Caki2 (cell line): ENCODE measurements at places on chromosomes 6 and 20.
A peak's percentile ranks its signal among the peaks of the same experiment; 100 is the strongest.

DNA sequence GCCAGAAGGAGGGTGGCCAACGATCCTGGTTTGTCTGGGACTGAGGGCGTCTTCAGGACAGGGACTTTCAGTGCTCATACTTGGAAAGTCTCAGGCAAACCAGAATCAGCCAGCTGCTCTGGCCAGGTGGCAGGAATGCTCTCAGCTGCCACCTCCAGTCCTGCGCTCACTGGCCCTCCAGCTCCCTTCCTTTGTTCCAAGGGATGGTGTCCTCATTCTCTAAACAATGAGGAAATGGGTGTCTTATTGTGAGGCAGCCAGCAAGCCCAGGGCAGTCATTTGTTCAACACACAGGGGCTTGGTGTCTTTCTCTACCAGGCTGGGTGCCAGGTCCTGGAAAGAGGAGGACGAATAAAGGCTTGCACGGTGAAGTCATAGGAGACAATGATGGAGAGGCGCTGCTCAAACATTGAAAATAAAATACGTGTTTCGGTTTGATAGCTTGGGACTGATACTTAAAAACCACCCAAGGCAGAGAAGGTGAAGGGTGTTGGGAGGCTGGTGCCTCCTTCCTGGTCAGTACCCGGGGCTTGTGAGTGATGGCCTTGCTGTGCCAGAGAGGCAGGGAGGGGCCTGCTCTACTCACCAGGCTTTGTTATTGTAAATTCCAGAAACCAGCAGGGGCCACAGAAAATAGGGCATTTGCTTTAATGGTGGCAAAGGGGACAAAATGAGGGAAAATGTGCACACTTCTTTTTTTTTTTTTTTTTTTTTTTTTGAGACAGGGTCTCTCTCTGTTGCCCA lies 11.3 kb upstream of the TMEM181 start:
- DNase-seq, result no peak

DNA sequence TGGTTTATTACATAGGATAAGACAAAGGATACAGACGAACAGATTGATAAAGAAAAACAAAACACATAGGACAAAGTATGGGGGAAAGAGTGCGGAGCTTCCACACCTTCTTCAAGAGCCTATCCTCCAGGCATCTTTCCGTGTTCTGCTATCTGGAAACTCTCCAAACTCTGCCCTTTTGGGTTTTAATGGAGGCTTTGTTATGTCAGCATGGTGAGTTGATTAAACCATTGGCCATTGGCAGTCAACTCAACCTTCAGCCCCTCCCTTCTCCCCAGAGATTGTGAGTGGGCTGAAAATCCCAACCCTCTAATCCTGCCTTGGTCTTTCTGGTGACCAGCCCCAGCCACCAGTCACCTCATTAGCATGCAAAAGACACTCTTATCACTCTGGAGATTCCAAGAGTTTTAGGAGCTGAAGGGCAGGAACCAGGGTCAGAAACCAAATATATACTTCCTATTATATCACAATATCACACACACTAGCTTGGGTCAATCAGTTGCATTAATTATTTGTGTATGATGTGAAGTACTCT lies 23.8 kb downstream of the HLA-DOB start:
- no peak for DNase-seq

DNA sequence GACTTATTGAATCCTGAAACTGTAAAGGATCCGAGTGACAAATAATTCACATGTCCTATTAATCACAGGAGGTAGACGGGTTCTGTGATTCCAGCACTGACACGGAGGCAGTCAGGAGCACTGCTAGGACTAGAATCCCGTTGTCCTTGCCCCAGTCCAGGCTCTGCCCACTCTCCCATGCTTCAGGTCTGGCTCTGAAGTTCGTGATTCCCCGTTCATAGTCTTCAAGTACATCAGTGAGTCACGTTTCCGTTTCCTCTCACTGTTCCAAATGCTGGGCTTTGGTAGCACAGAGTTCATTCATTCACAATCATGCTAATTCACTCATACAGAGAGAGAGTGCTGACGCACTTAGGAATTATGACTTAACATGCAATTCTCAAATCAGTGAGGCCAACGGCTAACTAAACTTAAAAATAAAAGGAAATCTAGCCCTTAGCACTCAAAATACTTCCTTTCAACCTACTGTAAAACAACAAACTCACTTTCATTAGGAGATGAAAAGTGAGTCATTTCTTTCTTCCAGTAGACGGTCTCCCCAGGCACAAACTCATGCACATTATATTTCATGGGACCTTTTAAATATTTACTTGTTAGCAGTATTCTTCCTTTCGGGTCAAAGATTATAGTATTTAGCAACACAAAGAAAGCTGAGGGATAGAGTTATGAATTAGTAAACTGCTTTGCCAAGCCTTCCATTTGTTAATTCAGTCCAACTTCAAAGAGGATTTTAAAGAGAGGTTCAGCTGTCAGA lies 94.0 kb upstream of the NHSL1 start:
- peak; percentile 78 for DNase-seq

DNA sequence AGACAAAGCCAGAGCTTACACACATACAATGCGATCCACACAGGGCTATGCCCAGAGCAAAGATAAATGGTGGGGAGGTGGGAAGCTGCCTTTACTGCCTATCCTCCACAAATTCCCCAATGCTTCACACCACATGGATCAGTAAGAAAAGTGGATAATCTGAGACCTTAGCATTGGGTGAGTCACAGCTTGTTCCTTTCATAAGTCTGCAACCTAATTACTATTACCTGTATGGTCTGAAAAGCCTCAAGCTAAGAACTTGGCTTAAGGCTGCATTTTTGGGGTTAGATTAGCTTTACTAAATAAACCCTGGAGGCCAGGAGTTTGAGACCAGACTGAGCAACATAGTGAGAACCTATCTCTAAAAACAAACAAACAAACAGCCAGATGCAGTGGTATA lies 66.0 kb upstream of the BTBD3 start:
- no peak for DNase-seq

DNA sequence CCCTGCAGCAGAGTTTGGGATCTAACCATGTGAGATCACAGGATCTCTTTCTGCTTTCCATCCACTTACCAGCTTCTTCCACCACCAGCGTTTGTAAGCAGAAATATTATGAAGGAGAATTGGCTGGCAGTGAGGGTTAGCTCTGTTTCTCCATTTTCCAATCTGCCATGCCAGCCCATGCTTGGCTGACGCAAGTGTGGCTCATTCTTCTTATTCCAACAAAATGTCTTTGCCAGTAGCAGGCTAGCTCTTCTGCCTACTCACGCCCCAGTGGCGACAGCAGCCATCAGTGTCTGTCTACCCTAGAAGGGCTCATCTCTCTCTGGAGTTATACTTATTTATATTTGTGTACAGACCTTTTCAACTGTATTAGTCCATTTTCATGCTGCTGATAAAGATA lies 286.2 kb downstream of the FARS2 start:
- no peak for DNase-seq

DNA sequence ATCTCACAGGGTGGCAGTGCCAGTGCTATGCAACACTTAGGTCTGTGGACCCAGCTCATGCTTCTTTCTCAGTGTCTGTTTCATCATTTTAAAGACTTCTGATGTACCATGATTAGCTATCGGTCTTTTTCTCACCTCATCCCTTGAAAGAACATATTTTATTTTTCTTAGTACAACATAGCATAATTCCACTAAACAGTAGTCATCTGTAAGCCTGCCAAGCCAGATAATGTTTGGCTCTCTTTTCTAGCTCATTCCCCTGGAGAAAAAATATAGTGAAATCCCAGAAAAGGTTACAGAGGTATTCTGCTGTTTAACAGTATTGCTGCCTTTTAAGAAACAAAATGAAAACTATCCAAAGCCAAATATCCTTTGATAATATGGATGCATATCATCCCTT lies 177.0 kb upstream of the MMS22L start:
- DNase-seq, result no peak

DNA sequence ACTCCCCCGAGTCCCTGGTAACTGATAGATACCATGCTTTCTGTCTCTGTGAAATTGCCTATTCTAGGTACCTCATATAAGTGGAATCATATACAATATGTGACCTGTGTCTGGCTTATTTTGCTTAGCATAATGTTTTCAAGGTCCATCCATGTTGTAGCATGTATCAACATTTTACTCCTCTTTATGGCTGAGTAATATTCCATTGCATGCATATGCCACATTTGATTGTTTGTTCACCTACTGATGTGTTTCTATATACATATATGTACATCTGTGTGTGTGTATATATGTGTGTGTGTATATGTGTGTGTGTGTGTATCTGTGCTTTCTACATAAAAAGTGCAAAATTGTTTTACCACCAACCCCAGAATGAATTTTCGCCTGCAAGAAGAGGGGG lies 119.1 kb downstream of the ADAT2 start:
- DNase-seq, result no peak

- no peak for DNase-seq
These were observed 42.1 kb upstream of the ZNF184 start for GRCh38 chr6:27514906-27515495.

DNA sequence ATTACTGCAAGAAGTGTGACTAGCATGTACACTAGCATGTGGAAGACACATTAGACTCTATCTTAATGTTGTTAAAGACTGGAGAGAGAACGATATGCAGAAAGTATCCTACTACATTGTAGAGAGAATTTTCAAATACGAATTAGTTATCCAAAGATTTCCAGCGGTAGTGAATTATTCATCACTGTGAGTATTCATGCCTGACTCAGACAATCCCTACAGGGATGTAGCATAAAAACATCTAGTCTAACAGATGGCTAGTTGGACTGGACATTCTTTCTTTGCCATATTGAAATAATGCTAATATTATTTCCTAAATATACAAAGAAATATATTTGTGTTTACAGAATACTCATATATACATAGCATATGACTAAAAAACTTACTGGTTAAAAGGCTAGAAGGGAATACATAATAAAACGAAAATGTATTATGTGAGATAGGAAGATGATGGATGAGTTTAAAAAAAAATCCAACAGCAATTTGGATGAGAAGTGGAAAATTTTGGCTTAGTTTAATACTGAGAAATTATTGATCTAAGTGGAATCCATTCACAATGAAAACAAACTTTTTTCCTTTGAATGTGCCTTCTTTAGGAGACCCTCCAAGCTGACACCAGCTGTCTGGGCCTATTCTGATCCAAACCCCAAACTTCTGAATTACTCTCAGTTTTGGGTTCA lies 580.7 kb downstream of the RFPL4B start:
- no peak for DNase-seq

- DNase-seq, result no peak
These were observed 33.4 kb upstream of the CCR6 start for GRCh38 chr6:167089243-167090142.

DNA sequence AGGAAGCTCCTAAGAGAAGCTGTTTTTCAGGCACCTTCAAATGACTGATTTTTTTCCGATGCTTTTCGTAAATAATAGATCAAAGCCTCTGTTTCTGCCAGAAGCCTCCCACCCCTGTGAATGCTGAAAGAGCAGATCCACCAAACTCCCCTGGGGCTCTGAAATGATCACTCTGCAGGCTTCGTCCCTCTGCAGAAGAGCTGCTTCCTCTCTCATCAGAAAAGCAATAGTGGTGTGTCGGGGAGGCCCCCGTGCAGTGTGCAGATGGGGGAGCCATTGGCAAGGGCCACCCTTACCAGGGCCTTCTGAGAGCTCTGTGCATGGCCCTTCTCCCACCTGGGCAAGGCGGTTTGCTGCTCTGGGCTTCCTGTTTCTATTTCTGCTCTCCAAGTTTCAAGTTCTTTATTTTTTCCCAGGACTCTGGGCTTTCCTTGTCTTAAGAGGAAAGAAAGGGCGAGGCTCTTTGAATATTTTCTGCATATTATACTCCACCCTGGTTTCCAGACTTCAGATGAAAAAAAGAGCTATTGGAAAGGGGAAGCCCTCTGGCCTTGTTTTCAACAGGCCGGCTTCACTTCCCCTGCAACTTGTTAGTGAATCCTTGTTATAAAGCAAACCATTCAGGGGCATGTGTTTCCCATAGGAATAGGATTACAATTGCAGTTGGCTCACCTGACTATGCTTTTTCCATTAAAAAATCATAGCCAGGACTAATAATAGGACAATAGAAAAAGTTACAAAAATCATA lies 155.2 kb downstream of the TTLL2 start:
- no peak for DNase-seq

GRCh38 chr6:107082045-107082444 lies 33.3 kb downstream of the BEND3 start:
- DNase-seq, result no peak

DNA sequence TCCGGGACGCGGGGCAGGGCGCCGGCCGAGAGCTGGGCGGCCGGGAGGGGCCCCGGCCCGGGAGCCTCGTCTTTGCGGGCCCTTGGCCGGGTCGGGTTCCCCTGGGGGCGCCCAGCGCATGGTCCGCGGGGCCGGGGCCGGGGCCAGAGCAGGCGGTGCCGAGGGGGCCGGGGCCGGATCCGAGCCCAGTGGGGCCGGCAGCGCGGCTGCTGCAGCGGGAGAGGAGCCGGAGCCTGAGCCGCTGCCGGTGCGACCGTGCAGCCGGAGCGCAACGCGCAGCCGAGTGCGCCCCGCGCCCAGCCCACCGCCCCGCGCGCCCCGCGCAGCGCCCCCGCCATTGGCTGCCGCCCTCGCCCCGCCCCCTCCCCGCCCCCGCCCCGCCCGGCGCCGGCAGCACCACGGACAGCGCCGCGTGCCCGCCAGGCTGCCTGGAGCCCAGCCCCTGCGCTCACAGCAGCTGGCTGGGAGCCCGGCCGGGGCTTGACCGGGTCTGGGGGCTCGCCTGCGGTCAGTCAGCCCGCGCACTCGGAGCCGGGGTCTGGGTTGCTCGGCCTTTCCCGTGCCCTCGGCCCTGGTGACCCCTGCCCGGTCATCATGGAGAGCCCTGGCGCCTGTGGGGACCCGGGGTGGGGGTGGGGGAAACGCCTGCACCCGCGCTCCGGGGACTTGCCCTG lies at the start of gene HRH3:
HRH3 (minus strand) TSS at position 287 of the 674 bp plus-strand sequence. CDS start 308 bp downstream, outside the sequence.
- peak; percentile 30 for DNase-seq

DNA sequence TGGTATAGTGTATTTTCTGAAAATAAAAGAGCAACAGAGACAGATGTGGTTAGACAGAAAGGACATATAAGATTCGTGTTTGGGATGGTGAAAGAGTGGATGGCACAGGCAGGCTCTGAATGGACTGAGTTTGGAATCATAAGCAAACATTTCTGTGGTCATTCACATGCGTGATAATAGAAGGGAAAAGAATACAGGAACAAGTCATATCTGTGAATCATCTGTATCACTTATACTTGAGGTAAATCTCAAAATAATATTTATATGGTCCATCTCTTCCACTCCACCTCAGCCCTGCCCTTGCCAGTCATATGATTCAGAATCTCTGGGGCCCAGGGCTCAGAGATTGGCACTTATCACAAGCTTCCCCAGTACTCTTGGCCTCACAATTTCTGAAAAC lies 535.1 kb downstream of the BCKDHB start:
- DNase-seq, result no peak

- no peak for DNase-seq
These were observed 227.0 kb downstream of the SYNDIG1 start for GRCh38 chr20:24696396-24696795.

- DNase-seq, result no peak
These were observed 247.5 kb downstream of the TMEM242 start for GRCh38 chr6:157075549-157076450.

GRCh38 chr6:136958168-136958567 lies 36.1 kb downstream of the SLC35D3 start:
- no peak for DNase-seq

DNA sequence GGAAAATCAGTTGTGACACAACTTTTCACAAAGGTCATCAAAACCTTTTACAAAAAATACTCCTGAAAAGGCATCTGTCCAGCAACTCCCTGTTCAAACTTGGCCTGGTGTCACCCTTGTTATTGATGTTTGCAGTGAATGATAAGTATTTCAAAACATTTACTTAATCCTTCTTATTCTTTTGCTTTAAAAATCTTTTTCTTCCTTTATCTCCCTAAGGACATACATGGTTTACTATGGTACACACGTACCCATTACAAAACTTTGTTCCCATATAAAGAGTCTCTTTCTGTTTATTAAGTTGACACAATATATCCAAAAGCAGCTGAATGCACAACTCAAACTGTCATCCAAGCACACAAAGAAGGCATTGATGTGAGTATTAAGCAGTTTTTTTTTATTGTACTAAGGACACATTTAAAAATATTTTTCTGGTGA lies 17.5 kb downstream of the GSTA2 start:
- DNase-seq, result no peak
